CD8-positive, alpha-beta memory T cell (primary cell): ENCODE measurements at places on chromosomes 12 and 14. TPM values are rescaled to one million over a fixed set of nuclear protein-coding genes. Genes with fewer than 3 reads are reported as not detected.

Gene CD4
- total RNA-seq = 1.8 TPM

Gene PAX9
- not detected for total RNA-seq

GRCh38 chr14:23377573-23378563 lies 1.0 kb downstream of the CMTM5 start:
- no peak for DNase-seq

- DNase-seq = no peak
These were observed 693.0 kb downstream of the NRXN3 start for GRCh38 chr14:78863143-78863542.

- no peak for DNase-seq
These were observed 19.0 kb upstream of the KRAS start for GRCh38 chr12:25269701-25270100.

Gene TSHR
- total RNA-seq = not detected

Gene AQP6
- total RNA-seq = not detected

Gene HECTD4
- 32.8 TPM for total RNA-seq

Gene TESPA1
- 77.3 TPM for total RNA-seq

- no peak for DNase-seq
These were observed 954.8 kb upstream of the SEL1L start for GRCh38 chr14:82488473-82488872.

DNA sequence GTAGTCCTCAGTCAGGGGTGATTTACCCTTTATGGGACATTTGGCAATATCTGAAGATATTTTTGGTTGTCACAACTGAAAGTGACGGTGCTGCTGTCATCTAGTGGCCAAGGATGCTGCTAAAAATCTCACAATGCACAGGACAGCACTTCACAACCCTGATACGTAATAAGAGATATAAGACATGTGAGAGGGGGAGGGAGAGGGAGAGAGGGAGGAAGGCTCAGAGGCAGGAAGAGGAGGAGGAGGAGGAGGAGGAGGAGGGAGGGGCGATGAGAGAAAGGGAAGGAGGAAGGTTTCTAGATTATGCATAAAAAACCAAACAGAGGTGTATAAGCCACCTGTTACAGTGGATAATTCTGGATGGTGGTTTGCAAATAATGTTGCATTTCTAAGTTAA lies 14.3 kb downstream of the MYL2 start:
- DNase-seq = no peak

Gene ABCC9
- total RNA-seq = not detected

GRCh38 chr12:26937443-26937862 lies 328 bp downstream of the INTS13 start:
- no peak for DNase-seq

Gene GPRC5A
- total RNA-seq = not detected

DNA sequence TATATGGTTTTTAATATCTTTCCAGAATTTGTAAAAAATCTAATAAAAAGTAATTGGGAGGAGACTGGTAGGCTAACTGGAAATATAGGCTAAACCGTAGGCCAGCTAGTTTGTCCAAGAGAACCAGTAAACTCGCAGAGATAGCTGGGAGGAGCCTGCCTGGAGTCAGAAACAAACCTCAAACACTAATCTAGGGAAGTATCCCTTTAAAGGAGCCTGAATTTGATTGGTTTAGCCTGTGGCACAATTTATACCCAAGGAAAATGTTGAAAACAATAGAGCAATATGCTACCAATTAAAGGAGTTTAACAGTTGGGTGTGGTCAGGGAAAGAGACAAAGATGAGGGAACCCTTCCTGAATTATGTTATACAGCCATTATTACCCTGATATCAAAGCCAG lies 109.6 kb downstream of the EML5 start:
- DNase-seq = no peak

DNA sequence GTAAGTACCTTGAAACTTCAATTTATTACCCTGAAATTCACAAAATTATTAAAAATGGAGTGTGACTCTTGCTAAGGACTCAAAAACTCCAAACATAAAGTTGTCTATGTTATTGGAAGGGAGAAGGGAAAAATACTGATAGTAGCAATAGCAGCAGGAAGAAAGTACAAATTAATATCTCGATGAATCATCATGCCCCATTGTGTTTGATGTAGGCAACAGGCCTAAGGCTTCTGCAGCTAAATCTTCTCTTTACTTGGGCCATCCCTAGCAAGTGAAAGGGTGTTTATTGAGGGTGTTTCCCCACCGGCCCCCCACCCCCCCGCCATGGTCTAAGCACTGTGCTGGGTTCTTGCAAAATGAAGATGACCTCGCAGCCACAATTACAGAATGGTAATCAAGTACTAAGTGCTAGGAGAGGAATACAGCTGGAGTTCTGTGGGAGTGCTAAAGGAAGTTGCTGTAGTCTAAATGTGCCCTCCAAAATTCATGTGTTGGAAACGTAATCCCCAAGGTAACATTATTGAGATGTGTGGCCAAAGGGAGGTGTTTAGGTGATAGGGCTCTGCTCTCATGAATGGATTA lies 76.5 kb downstream of the SNAPC1 start:
- DNase-seq = no peak

- no peak for DNase-seq
These were observed 53.6 kb upstream of the BCL2L14 start for GRCh38 chr12:12017135-12017581.

- DNase-seq = no peak
These were observed 238.6 kb upstream of the DDHD1 start for GRCh38 chr14:53391631-53392285.

- DNase-seq = no peak
These were observed 201.9 kb upstream of the DIO3 start for GRCh38 chr14:101359221-101360053.

Gene LPAR5
- total RNA-seq = 10.6 TPM
